Psoas muscle (tissue), 8 donors: ENCODE measurements at places on chromosomes 3 and 15.
A peak's percentile ranks its signal among the peaks of the same experiment; 100 is the strongest.

GRCh38 chr15:34613301-34613700 is 29.9 kb upstream of the GOLGA8B start:
- no peak for DNase-seq

GRCh38 chr3:46422617-46423016 is 15.6 kb downstream of the CCRL2 start:
- DNase-seq = no peak

- peak; percentile 64 for DNase-seq
These were observed 961 bp downstream of the HAPLN3 start for GRCh38 chr15:88894348-88894818.

GRCh38 chr15:75214293-75215096 is 12.8 kb downstream of the C15orf39 start:
- DNase-seq = no peak

DNA sequence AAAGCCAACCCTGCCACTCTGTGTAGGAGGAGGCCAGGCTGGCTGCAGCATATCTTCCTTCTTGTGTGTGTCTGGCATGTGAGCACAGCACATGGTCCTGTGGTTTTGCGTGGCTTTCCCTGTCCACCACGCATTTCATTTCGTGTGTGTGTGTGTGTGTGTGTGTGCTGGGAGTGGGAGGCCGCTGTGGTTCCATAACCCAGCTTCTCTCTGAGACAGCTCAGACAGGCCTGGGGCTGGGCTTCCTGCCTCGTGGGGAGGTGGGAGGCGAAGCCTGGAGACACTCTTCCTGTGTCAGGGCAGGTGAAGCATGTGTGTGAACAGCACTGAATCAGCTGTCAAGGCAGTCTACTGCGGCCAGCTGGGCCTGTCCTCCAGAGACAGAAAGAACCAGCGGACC is 16.0 kb upstream of the MRPS22 start:
- no peak for DNase-seq

DNA sequence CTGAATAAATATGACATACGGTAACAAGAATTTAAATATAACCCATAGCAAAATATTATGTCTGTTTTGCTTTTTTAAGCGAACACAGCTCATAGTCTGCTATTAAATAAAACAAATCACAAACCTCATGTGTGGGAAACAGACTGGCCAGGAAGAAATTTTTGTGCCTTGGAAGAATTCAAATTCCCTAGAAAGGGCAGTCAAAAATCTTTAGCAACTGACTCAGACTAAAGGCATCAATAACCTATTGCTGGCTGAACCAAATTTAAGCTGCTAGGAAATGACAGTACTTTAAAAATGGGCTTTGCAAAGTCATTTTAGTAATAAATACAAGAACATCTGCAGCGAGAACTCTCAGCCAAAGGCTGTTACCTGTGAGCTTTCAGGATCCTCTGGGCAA is 151.4 kb downstream of the PLD1 start:
- DNase-seq = no peak

GRCh38 chr15:96102631-96103030 is 227.9 kb upstream of the NR2F2 start:
- no peak for DNase-seq

GRCh38 chr3:72223116-72223515 is 438.2 kb upstream of the PROK2 start:
- no peak for DNase-seq

DNA sequence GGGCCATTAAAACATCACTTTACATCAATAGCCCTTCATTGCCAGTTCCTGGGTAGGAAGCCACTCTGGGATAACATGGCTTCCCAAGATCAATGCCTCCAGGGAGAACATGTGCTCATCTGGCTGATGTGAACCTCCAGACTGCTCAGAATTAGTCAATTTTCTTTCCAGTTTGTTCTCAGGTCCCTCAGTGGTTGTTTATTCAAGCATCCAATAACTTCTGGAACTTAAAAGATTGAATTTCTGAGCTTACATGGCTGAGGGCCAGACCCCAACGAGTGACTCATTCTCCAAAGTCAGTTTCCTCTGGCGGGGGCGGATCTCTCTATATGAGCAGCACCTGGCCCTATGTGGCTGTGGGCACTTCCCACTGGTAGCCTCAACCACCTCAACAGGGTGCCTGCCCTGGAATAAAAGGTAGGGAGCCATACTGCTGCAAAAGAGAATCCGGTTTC is 34.0 kb downstream of the LYZL4 start:
- peak; percentile 24 for DNase-seq

- no peak for DNase-seq
These were observed 17.9 kb downstream of the FANCD2OS start for GRCh38 chr3:10090179-10090578.
